ENCODE measurements at places on chromosomes 5 and 9. TPM values are rescaled to one million over a fixed set of nuclear protein-coding genes. Genes with fewer than 3 reads are reported as not detected.

DNA sequence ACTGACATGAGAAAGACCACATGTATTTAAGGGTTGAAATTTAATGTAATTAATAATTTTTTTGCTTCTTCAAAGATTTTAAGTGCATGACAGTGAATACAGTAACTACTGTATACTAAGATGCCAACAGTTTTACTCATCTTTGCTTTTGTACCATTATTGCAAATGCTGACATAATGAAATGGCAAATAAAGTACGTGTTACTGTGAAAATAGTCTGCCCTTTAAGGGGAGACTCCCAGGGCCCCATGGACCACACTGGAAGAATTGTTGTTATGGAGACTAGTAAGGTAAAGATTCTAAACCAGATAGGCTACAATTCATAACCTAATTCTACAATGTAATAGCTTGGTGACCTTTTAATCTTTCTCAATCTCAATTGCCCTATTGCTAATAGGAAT, 84.7 kb downstream of the NR3C1 start:
- no peak for DNase-seq

Gene WDR38
- not detected for total RNA-seq

Gene FGF18
- total RNA-seq, result under 0.01 TPM

Gene ABHD17B
- total RNA-seq, result 21.4 TPM

GRCh38 chr9:136093346-136093986, 1.6 kb downstream of the NACC2 start:
- DNase-seq, result peak; percentile 99

- DNase-seq, result no peak
Observed at GRCh38 chr9:123996731-123997421, 14.7 kb upstream of the LHX2 start.

Gene GAPT
- not detected for total RNA-seq

- DNase-seq, result no peak
Observed at GRCh38 chr5:166594567-166594966, 1696.9 kb upstream of the WWC1 start.

DNA sequence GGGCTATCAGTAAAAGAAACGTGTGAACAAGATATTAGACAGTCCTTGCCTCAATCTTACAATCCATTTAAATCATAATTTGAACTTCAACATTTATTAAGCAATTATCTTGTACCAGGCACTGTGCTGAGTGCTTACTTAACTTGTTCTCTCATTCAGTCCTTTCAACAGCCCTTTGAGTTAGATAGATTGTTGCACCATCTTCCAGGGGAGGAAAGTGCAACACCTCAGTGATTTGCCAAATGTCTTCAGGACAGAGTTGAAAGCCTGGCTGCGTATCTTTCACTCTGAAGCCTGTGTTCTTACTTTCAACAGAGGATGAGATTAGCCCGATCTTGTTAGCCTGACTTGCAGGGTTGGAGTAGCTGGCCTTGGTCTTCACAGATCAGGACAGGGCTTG, 34.2 kb upstream of the SUB1 start:
- DNase-seq, result no peak

Gene UBE2QL1
- total RNA-seq, result 0.29 TPM

Gene GGTA1
- not detected for total RNA-seq

Gene RNF208
- total RNA-seq, result 0.29 TPM

DNA sequence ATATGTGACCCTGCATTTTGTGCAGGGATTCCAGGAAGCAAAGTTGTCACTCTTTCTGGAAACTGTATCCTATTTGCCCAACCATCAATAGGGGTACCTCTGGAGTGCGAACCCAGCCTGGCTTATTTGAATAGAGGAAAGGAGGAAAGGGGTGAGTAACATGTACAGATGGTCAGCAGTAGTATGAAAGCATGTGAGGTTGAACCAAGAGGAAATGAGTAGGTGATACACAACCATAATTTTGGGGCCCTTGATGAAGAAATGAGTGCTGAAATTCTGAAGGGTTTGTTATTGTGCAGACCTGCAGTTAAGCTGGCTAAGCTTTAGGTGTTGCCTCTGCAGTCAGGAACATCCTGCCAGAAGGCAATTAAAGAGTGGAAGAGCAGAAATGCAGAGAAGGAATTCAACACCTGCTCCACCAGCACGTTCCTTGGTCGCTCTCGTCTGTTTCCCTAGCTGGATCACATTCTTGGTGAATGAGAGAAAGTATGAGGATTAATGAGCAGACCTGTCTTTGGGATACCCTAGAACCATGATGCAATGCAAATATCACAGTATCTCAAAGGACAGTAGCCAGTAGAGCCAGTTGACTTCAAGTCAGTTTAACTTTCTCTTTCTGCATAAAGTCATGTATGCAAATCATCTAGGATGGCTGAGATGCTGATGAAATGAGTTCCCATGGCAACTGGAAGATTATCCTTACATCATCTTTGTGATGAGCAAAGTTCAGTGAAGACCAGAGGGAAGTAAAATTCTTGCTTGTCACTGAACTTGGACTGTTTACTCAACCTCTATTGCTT, 13.2 kb upstream of the IL12B start:
- peak; percentile 11 for DNase-seq

Gene ANKRD31
- total RNA-seq, result 0.29 TPM

Gene PRLR
- under 0.01 TPM for total RNA-seq

DNA sequence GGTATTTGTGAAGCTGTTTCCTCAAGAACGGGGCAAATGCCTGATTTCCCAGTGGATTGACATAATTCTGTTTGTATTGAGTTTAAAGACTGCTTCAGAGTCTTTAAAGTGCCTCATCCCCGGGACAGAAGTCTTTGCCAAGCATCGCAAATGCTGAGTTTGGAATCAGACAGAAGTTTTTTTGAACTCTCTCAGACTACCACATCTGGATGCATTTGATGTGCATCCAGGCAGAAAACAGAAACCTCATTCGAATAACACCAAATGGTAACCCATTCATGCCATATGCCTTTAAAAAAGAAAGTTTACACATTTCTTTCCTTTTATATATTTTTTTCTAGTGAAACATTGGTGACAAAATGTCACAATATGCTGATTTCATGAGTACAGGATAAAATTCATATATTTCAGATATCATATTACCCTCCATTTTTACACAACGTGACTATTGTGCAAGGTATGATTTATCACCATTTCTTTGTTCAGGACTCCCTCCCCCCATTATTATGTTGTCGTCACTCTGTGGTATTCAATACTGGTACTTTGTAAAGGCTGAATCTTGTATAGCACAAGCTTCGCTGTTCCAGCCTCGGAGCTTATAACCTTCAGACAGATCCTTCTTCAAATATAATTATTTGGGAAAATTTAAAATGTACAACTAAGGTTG, 91.1 kb downstream of the ZNF608 start:
- DNase-seq, result no peak

Gene EQTN
- not detected for total RNA-seq

GRCh38 chr5:36606428-36607113, at the start of gene SLC1A3:
Gene SLC1A3 (plus strand): TSS chr5:36606606. CDS start chr5:36608424, 1,818 bp downstream.
- DNase-seq, result peak; percentile 84

DNA sequence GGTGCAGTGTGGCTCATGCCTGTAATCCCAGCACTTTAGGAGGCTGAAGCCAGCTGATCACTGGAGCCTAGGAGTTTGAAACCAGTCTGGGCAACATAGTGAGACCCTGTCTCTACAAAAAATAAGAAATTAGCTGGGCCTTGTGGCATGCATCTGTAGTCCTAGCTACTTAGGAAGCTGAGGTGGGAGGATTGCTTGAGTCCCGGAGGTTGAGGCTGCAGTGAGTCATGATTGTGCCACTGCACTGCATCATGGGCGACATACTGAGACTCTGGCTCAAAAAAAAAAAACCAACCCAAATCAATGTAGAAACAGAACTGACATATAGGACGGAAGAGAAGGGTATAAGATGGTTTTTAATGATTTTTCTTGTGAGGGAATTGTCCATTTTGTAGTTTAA, 27.7 kb downstream of the G3BP1 start:
- no peak for DNase-seq

- DNase-seq, result no peak
Observed at GRCh38 chr5:112065781-112066180, 308.8 kb upstream of the NREP start.

Gene LCN1
- total RNA-seq, result not detected

Gene ANKRD34B
- not detected for total RNA-seq

GRCh38 chr9:131960851-131961495, 118.7 kb downstream of the MED27 start:
- no peak for DNase-seq

DNA sequence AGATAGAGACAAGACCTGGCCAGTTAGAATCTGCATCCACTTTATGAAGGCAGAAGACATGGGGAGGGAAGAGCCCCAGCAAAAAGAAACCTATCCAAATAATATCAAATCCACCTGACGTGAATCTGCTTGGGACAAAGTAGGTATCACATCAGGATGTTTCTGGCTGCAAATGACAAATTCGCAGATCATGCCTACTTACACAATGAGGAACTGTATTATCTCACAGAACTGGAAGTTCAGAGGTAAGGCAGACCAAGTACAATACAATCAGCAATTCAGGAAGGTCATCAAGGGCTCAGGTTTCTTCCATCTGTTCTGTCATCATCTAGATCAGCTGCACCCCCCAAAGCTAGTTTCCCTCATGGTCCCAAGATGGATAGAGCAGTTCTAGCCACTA, 13.2 kb upstream of the NR4A3 start:
- no peak for DNase-seq

DNA sequence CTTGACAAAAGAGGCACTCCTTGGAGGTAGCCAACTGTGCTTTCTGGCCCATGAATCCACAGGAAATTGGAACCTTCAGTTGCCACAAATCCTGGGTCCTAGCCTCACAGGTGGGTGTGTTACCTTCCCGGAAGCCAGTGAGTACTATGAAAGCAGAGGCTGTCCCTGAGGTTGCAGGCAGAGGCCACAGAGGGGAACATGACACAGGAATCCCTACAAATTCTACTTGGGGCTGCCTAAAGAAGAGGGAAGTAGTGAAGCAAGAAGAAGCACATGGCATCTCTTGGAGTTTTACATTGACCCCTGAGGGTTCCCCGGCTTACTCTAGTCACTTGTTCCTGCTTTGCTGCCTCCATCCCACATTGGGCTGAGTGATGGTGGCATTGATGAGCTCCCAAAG, 2.6 kb downstream of the SLC22A5 start:
- no peak for DNase-seq

DNA sequence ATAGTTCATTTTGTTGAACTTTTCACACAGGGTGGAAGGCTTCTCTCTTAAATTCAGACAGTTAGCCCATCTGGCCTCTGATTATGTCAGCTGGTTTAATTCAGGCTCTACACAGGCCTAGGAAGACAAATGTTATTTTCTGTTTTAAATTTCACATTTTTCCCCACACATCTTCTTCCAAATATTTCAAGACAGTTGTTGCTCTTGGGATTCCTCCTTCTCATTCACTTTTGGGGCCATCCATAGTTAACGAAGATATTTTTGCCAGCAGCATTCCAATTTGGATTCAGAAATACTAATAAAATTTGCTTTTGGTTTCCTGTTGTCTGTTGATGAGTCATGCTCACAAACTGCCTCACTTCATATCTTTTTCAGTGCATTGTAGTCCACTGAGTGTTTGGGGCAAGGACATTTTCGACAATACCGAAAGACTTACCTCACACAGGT, 475.4 kb downstream of the DMAC1 start:
- DNase-seq, result no peak

Gene PCSK1
- 0.88 TPM for total RNA-seq

DNA sequence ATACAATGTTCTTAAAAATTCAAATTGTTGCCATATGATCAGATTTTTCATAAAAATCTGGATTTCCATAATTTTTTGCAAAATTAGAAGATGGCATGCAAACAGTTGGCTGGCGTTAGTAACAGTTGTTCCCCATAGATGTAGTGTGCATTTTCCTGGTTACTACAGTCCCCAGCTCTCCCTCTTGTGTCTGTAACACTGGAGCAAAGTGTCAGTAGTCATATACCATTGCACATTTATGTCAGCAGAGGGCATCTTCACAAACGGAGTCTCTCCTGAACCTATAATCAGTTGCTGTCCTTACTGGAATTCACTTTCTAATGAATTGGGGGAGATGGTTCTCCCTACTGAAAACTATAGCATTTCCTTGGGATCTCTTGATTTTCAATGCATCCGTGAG, 44.7 kb upstream of the DMAC1 start:
- no peak for DNase-seq

Gene SLC46A2
- total RNA-seq, result under 0.01 TPM

GRCh38 chr9:35996358-35996970, 38.5 kb upstream of the OR2S2 start:
- DNase-seq, result peak; percentile 46

DNA sequence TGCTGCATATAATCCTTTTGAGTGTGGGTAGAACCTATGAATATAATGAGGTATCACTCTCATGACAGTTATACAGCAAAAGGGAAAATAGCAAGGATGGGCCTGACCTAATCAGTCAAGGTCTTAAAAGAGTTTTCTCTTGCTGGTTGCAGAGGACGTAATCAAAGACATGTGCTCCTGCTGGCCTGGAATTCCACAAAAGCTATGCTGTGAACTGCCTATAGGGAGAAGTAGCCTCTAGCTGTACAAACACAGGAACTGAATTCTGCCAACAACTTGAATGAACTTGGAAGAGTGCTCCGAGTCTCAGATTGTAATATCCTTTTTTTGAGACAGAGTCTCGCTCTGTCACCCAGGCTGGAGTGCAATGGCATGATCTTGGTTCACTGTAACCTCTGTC, 195.6 kb downstream of the PLK2 start:
- DNase-seq, result no peak

DNA sequence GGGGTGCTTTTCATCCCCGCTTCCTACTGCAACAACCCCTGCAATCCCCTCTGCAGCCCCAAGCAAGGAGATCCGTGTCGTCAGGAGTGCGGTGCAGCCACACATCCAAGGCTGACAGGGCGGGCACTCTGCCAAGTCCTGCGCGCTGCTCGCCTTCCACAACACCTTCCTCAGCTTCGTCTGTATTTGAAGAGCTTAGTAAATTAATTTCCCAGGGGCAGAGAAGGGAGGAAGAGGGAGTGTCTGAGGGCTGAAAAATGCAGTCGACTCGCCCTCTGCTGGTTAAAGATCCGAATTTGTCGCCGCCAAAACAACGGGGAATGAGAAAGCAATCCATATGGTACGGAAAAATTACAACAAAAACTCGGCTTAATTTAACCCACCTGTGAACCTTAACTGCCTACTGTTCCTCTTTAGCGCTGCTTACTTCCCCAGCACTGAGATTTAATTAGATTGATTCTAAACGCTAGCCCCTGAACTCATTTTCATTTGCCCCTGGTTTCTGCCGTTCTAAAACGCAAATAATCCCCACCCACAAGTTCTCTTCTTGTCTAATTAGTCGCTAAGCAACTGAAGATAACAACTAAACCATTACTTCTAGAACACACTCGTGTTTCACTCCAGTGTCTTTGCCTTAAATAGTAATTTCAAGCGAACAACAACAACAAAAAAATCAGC, 10.9 kb upstream of the PCDHB1 start:
- DNase-seq, result peak; percentile 1

Gene ADRB2
- 0.29 TPM for total RNA-seq

All from osteoblast (primary cell).